ENCODE measurements at places on chromosomes 5 and 9. TPM values are rescaled to one million over a fixed set of nuclear protein-coding genes. Genes with fewer than 3 reads are reported as not detected.
A peak's percentile ranks its signal among the peaks of the same experiment; 100 is the strongest.

GRCh38 chr5:174074369-174074768 is 28.9 kb downstream of the NSG2 start:
- DNase-seq = no peak

- no peak for DNase-seq
These were observed 136.8 kb downstream of the APBA1 start for GRCh38 chr9:69535286-69535832.

- DNase-seq = no peak
These were observed 34.0 kb downstream of the PTPN3 start for GRCh38 chr9:109463924-109464625.

GRCh38 chr9:35311891-35312639 is 150.3 kb downstream of the UNC13B start:
- DNase-seq = no peak

DNA sequence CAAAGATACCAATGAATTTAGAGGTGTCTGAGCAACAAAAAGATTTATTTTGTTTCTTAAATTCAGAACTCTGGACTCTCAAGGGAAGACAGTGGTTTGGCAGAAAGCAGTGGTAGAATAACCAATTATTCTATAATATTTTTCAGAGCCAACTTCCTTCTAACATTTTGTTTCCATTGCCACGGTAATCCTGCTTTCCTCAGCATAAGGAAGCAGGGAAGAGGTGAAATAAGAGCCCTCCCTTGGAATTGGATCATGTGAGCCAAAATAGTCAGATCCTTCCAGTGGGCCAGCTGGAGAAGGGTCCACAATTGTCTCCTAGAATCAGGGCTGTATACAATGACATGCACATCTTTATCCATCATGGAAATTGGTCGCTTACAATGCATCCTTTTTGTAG is 130.0 kb upstream of the MAP1B start:
- DNase-seq = no peak

GRCh38 chr5:179311581-179311980 is 33.7 kb downstream of the ADAMTS2 start:
- no peak for DNase-seq

- no peak for DNase-seq
These were observed 7.1 kb downstream of the RABL6 start for GRCh38 chr9:136814725-136815421.

DNA sequence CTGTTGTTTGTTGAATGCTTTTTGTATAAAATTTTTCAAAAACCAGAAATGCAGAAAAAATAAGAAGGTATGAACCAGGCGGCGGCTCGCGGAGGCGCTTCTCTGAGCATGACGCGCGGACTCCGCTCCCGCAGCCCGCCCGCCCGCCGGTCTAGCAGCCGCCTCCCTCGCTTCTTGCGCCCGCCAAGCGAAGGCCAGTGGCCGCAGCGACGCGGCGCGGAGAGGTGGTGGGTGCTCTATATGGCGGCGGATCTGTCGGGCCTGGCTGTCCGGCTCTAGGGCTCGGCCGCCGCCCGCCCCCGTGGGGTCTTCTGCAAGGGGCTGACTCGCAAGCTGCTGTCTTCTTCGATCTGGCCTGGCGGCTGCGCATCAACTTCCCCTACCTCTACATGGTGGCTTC is 93.8 kb downstream of the ANKRD18A start:
- DNase-seq = no peak

DNA sequence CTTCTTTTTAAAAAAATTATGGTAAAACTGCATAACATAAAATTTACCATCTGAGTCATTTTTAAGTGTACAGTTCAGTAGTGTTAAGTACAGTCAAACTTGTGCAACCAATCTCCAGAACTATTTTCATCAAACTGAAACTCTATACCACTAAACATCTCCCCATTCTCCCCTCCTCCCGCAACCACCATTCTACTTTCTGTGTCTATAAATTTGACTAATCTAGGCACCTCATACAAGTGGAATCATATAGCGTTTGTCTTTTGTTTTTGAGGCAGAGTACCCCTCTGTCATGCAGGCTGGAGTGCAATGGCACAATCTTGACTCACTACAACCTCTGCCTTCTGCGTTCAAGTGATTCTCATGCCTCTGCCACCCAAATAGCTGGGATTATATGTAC is 24.0 kb upstream of the EBF1 start:
- no peak for DNase-seq

- no peak for DNase-seq
These were observed 117.9 kb upstream of the SPATA31C2 start for GRCh38 chr9:88256216-88256615.

- no peak for DNase-seq
These were observed 234.1 kb downstream of the TMEM38B start for GRCh38 chr9:105928416-105928815.

- DNase-seq = no peak
These were observed 90.8 kb downstream of the HACD4 start for GRCh38 chr9:20940447-20941173.

DNA sequence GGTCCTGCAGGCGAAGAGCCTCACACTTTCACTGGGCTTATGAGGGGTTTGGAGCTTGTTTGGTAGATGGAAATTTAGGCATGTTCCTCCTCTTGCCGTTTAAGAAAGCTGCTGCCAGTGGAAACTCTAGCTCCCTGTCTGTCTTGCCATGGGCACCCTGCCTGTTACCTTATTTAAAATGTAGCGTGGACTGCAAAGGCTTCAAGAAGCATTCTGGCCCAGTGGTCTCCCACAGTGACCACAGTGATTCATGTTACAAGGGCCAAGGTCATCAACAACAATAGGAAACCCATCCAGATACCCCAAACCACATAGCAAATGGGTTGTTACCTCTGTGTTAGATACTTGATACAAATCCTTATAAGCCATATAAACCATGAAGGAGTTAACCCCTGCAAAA is 96.6 kb downstream of the DPYSL3 start:
- no peak for DNase-seq

GRCh38 chr5:141753971-141754713 is 72.1 kb upstream of the ARAP3 start:
- DNase-seq = peak; percentile 41

GRCh38 chr5:77859306-77859705 is 83.2 kb upstream of the TBCA start:
- DNase-seq = no peak

DNA sequence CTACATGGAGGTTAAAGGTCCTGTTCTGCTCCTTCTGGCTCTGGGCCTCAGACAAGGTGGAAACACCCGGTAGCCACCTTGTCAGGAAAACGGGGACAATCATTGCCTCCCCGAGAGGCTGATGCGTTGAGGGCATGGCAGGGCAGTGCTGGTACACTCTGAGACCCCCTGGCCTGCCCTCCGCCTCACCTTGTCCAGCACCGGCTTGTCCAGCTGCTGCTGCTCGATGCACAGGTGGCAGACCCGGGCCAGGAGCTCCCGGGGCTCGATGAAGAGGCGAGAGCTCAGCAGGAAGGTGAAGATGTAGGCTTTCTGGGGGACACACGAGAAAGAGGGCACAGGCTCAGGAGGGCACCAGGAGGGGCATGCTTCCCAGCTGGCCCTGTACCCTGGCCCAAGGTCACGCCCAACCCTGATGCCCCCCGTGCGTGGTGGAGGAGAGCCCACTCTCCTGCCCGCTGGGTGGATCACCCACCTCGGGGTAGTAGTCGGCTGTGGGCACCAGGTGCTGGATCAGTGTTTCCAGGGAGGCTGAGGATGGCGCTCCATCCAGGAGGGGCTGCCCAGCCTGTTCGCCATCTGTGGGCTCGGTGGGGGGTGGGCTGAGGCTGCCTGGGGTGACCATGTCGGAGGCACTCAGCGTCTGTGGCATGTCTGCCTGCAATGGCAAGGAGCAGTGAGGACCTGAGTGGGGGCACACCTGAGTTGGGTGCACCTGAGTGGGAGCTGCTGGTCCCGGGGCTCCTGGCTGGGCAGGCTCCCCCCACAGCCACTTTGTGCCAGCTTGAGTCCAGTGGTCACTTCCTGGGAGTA is 66.0 kb upstream of the RNF130 start:
- DNase-seq = no peak

- DNase-seq = no peak
These were observed 697.5 kb upstream of the GRAMD2B start for GRCh38 chr5:125725691-125726090.

- DNase-seq = no peak
These were observed 35.9 kb downstream of the SUB1 start for GRCh38 chr5:32621256-32621655.

DNA sequence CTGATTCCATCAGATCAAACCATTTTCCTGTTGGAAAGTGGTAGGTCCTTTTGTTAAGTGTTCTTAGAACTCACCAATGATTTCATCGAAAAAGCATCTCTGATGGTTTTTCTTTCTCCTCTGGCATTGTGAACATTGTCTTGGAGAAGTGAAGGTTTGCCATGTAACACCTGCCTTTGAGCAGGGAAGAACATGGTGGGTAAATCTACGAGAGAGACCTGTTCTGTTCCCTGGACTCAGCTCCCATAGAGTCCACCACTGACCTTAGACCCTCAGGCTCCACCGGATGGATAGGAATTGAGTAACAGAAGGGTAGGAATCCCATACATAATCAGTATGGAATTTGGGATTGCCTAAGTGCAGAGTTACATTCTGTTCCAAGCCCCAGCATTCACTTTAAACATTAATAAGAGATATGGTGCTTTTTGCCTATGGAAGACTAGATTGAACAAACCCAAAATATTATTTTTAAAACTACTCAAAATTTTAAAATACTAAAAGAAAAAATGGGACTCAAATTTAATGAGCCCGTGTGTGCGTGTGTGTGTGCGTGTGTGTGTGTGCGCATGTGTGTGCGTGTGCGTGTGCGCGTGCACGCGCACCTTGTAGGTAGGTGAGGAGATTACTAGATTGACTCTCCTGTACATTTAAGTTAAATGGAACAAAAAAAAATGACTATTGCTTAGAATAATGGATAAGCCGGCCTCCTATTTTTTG is 92.0 kb downstream of the C9orf152 start:
- peak; percentile 36 for DNase-seq

DNA sequence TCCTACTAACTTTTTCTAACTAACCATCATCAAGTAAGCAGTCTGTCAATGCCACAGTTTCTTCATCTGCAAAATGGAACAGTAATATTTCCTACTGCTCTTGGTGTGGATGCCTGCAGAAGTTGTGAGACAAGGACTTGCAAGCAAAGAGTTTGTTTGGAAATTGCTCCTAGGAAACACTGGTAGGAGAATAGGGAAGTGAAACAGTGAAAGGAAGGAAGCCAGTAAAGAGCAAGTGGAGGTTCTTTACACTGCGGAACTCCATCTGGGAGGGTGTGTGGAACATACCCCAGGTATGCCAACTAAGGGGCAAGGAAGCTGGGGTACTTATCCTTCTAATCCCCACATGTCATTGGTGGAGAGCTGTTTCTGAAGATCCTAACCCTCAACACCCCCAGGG is 119.9 kb downstream of the FOXD1 start:
- DNase-seq = no peak

GRCh38 chr5:100852988-100853449 is 50.1 kb downstream of the ST8SIA4 start:
- DNase-seq = no peak

- no peak for DNase-seq
These were observed 6.8 kb downstream of the FAT2 start for GRCh38 chr5:151584057-151584937.

- no peak for DNase-seq
These were observed 581.7 kb upstream of the RIOK2 start for GRCh38 chr5:97764700-97765099.

GRCh38 chr5:44160369-44160768 is 228.9 kb downstream of the FGF10 start:
- no peak for DNase-seq

- no peak for DNase-seq
These were observed 101.7 kb downstream of the CDH18 start for GRCh38 chr5:19886123-19886917.

- no peak for DNase-seq
These were observed 176.2 kb downstream of the IRX2 start for GRCh38 chr5:2575292-2575691.

DNA sequence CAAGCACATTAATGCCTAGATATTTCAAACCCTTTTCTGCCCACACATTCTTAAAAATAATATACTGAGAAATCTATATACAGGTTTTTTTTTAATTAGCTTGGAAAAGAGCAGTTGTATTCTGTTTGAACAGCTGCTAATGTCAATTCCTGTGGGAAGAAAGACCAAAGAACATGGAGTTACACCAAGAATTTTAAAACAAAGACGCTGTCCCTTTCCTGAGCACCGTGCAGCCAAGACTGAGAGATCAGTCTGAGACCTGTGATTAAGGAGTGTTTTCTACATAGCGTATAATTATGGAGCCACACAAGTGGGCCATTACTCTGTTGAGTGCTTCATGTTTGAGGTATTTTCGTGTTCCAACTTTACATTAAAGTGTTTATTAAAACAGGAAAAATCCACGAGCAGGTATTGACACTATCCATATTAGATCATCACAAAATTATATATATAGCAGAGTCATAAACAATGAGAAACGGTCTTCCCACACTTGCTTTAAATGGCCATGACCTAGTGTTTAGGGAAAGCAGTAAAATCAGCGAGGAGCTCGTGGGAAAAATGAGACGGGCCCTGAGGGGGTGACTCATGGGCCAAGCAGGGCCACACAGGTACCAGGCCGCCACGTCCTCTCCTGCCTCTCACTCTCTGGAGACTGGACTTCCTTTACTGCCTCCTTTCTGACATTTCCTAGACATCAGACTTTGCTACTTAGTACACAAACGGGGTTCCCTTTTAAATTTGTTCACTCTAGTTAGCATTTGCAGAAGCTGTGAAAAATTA is 153.1 kb upstream of the OTULINL start:
- peak; percentile 77 for DNase-seq

DNA sequence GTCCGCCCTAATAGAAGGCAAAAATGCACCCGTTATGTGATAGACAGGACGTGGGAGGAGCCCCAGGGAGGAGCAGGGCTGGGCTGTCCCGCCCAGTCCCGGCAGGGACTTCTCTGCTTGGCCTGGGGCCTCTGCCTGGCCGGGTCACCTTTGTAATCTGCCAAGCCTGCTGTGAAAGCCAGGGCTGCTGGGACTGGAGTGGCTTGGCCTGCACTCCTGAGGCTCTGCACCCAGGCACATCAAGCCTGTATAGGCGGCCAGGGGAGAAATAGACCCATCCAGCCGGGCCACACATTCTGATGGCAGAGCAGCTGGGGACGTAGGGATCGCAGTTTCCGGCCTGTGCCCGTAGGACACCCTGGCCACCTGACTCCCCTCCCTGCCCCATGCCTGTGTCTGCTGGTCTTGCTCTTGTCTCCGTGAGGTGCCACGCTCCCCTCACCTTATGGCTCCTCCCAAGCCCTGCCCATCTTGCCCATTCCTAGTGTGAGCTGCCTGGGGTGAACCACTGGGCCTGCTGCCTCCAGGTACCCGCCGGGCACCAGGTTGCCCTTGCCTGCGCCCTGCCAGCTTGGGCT is 28.1 kb downstream of the DYNC2I2 start:
- DNase-seq = no peak

LRRC19 gene
- not detected for total RNA-seq

WWC1 gene
- total RNA-seq = 0.63 TPM

TMEM203 gene
- total RNA-seq = 25.7 TPM

ZSWIM6 gene
- total RNA-seq = 8.3 TPM

DOCK8 gene
- total RNA-seq = 4.4 TPM

PCDH12 gene
- 22.9 TPM for total RNA-seq

RELL2 gene
- total RNA-seq = 6.2 TPM

ELAVL2 gene
- total RNA-seq = 0.25 TPM

INSYN2B gene
- total RNA-seq = 1.4 TPM

ADAMTSL1 gene
- total RNA-seq = 4.7 TPM

TMEM171 gene
- total RNA-seq = 1.4 TPM

EIF4E1B gene
- total RNA-seq = not detected

All from dermis microvascular lymphatic vessel endothelial cell (primary cell).